ENCODE measurements at places on chromosomes 16 and 17. TPM values are rescaled to one million over a fixed set of nuclear protein-coding genes. Genes with fewer than 3 reads are reported as not detected.
A peak's percentile ranks its signal among the peaks of the same experiment; 100 is the strongest.

GRCh38 chr17:80499961-80500665 is 23.7 kb upstream of the NPTX1 start:
- peak; percentile 44 for DNase-seq

- DNase-seq, result no peak
Measured at GRCh38 chr17:8898126-8898525, 30.7 kb upstream of the PIK3R6 start.

DNA sequence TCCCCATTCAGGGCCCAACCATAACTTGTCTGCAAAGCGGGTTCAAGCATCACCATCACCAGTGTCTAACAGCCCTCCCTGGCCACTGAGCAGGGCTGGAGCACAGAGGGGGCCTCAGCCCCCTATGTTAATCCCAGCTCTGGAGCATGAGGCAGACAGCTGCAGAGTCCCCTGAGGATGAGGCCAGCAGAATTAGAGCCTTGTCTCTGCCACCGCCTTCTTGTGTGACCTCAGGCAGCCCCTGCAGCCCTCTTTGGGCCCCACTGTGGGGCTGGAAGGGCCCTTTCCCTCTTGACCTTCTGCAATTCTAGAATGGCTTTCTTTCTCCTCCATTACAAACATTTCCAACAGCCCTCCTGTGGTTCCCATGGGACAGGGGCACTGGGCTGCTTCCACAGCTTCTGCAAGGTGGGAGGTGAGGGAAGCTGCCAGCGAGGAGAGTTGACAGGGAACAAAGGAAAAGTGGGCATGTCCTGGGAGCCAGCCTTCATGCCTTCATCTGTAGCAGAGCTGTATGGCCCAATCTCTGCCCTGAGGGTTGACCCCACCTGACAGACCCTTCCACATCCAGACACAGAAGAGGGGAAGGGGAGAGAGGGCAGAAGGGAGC is 65.7 kb downstream of the TMEM132E start:
- DNase-seq, result no peak

DNA sequence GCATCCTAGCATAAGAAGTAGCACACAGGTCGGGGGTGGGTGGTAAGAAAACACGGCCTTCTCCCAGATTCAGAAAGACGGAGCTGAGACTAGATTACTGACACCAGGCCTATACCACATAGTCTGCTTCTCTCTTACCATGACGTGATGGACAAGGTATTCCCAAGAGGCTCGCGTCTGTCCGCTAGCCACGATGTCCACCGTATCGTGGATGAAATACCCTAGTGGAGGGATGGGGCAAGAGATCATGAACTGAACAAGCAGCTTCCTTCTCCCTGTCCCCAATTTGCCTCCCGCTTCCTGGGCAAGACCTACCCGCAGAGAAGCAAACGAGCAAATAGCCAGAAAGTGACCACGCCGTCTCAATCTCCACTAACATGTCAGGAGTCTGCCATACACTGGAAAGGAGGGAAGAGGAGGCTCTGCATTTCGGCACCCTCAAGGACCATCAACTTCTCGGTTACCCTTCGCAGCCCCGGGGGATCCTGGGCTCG is 820 bp downstream of the TLCD1 start:
- peak; percentile 54 for DNase-seq

DNA sequence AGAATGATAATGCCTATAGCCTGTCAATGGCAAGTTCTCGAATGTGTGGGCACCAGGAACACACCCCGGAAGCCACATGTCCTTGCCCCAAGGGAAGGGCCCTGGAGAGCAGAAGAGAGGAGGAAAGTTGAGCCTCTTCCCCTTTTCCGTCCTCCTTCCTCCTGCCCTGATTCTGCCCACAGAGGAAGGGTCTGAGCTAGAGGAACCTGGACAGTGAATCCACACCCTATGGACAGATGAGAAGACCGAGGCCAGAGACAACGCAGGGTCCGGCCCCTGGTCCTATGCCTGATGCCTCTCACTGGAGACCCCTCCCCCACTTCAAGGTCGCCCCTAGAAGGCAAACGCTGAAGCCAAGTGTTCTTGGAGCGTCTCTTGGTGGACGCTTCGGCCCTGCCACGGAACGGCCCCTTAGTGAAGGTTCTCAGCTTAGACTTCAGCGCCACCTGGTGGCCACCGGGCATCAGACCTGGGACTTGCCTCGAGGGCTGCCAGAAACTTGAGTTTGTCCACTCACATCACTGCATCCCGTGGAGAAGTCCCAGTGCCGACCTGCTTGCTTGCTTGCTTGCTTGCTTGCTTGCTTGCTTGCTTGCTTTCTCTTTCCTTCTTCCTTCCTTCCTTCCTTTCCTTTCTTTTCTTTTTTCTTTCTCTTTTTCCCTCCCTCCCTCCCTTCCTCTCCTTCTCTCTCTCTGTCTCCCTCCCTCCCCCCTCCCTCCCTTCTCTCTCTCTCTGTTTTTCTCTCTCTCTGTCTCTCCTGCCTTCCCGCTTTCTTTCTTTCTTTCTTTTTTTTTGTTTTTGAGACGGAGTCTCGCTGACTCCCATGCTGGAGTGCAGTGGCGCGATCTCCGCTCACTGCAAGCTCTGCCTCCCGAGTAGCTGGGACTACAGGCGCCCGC is 20.6 kb upstream of the SPNS3 start:
- peak; percentile 90 for DNase-seq

DNA sequence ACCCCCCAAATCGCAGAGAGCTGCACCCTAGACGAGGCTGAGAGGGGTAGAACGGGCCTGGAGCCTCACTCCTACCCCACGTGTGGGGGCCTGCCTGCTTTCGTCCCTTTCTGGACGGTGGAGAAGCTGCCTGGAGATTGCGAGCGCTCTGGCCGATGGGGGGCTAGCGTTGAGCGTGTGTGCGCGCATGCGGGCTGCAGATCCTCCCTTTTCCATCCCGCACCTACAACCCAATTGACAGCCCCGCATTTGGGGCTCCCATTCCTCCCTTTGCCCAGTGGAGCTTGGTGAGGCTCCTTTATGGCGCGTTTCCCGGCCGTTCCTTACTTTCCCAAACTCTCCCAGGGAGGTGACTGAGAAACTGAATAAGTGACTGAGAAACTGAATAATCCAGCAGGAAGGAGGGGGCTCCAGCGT is 907 bp upstream of the ESRP2 start:
- DNase-seq, result peak; percentile 49

DNA sequence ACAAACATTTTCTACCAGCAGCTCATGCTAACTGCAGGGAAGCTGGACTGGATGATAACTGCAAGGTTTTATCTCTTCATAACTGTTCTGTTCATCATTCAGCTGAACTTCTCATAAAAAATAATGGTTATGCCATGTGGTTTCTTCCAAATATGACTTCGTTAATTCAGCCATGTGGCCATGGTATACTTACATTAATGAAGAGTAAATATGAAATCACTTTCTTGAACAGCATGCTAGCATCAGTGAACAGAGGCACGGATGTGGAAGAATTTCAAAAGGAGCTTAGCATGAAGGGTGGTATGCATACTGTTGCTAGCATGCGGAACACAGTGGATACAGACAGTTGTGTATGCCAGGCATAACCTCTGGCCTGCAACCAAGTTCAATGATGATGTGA is 1417.0 kb upstream of the CDH8 start:
- no peak for DNase-seq

DNA sequence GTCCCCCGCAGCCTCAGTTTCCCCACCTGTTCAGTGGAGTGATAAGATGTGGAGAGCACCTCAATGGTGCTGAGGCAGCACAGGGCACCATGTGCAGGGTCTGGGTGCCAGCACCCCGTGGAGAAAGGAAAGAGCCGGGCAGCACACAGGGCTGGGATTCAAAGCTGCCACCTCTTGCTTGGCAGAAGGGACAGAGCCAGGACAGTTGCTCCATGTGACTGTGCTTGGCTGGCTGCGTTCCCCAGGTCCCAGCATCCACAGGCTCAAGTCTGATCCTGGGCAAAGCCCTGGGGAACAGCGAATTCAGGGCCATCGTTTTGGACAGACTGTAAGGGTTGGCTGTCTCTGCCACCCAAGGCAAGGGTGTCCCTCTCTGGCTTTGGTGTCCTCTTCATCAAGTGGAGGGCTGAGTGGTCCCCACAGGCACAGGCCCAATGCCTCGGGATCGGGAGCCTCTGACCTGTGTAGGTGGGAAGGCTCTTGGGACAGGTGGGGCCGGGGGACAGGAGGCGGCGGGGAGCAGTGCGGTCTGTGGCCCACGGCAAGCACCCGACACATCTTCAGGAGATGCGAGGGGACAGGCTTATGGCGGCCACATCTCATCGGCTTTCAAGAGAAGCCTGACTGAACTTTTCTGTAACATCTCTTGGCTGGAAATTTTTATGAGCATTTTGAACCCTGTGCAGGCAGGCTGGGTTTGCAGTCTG is 8.5 kb downstream of the ZNF469 start:
- DNase-seq, result peak; percentile 63

- DNase-seq, result no peak
Measured at GRCh38 chr16:55943267-55943666, 68.1 kb upstream of the CES5A start.

KPNB1 gene
- 200 TPM for total RNA-seq

GRCh38 chr17:10614536-10615155 is 42.5 kb downstream of the MYH3 start:
- DNase-seq, result peak; percentile 34

GRCh38 chr17:61884864-61885263 is 21.5 kb upstream of the BRIP1 start:
- DNase-seq, result no peak

GRCh38 chr17:39191750-39192510 is 5.5 kb downstream of the CACNB1 start:
- no peak for DNase-seq

KRT36 gene
- not detected for total RNA-seq

GRCh38 chr16:84024854-84025253 is 17.7 kb downstream of the SLC38A8 start:
- no peak for DNase-seq

DNA sequence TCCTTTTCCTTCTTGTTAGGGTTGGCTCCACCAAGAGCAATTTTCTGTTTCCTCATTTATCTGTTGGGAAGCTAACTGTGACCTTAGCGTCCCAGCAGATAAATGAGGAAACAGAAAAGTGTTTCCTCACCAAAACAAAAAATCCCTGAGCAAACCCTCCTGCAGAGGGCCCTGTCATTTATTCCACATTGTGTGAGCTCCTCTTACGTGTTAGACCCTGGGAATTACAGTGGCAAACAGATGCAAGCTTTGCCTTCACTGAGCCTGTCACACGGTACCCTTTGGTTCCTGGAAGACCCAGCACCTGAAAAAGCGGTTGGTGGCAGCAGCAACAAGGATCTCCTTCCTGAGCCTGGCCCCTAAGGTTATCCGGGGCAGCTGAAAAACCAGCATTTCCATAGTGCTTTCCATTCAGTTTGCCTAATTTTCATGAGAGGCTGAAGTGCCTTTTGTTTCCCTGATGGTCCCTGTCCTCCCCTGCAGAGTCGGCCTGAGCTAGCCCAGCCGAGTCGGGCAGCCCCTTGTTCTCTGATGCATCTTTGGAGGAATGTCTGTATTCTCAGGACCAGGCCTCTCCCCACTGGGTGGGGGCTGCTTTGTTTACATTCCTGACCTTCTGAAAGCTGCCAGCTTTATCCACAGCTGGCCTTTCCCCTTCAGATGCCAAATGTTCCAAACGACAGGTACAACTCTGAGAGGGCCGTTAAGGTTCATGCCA is 34.7 kb downstream of the YPEL2 start:
- peak; percentile 44 for DNase-seq

SOCS7 gene
- 12.7 TPM for total RNA-seq

LSM12 gene
- total RNA-seq, result 93.5 TPM

GRCh38 chr17:59149841-59150511 is 5.0 kb downstream of the SKA2 start:
- no peak for DNase-seq

LUC7L3 gene
- 26.3 TPM for total RNA-seq
